ENCODE measurements at places on chromosomes 7 and 10. TPM values are rescaled to one million over a fixed set of nuclear protein-coding genes. Genes with fewer than 3 reads are reported as not detected.

The RAMP3 gene
- 57.2 TPM for total RNA-seq

The PAPOLB gene
- 0.13 TPM for total RNA-seq

The ACTL6B gene
- total RNA-seq = 2.2 TPM

The AS3MT gene
- total RNA-seq = 5.1 TPM

The TRPV5 gene
- total RNA-seq = 0.31 TPM

GRCh38 chr7:155745737-155746136 is 66.5 kb downstream of the SHH start:
- H3K27me3 ChIP-seq = no peaks in the 10 kb centered on the region
- no peak for ATAC-seq
- no peaks in the 10 kb centered on the region for H3K4me1 ChIP-seq

GRCh38 chr7:55983537-55983936 is 19.2 kb downstream of the NIPSNAP2 start:
- H3K27ac ChIP-seq = no peak overlapping the region
- no peaks in the 10 kb centered on the region for H3K4me1 ChIP-seq
- H3K27me3 ChIP-seq = no peaks in the 10 kb centered on the region
- ATAC-seq = no peak

DNA sequence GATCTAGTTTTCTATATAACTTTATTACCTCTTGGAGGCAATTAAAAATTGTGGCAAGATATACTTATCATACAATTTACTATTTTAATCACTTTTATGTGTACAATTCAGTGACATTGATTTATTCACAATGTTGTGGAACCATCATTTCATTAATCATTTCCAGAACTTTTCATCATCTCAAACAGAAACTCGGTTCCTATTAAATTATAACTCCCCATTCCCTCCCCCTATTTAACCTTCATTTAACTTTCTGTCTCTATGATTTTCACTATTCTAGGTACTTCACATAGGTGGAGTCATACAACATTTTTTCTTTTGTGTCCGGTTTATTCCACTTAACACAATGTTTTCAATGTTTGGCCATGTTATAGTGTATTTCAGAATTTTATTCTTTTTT is 252.8 kb downstream of the REEP3 start:
- no peak overlapping the region for H3K27ac ChIP-seq
- H3K4me1 ChIP-seq = no peaks in the 10 kb centered on the region
- H3K4me3 ChIP-seq = no peak overlapping the region
- ATAC-seq = no peak

- H3K27ac ChIP-seq = no peak overlapping the region
- H3K27me3 ChIP-seq = no peaks in the 10 kb centered on the region
- ATAC-seq = peak; percentile 32
- H3K4me3 ChIP-seq = no peak overlapping the region
These were observed 93.8 kb downstream of the PARD3 start for GRCh38 chr10:34721208-34721840.

- ATAC-seq = no peak
- H3K27ac ChIP-seq = no peak overlapping the region
- no peak overlapping the region for H3K4me3 ChIP-seq
- H3K27me3 ChIP-seq = peaks cover 21% of the 10 kb centered on the region
- no peaks in the 10 kb centered on the region for H3K4me1 ChIP-seq
- no peaks in the 10 kb centered on the region for H3K36me3 ChIP-seq
These were observed 100.3 kb downstream of the ELFN1 start for GRCh38 chr7:1770331-1770730.

DNA sequence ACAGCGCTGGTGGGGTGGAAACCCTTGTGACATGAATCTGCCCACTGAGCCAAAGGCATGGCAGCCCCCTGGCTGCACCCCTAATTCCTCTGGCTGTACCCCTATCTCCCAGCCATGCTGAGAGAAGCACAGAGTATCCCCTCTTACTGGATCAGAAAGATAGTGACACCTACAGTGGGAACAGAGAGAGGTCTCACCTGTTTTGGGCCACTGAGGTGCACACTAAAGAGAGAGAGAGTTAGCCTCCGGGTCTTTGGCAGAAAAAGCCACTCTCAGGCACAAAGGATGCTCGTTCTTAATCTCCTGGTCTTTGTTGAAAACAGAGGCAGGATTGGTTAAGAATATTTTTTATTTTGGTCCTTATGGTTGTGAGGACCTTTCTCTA is 11.3 kb downstream of the TSPAN14 start:
- H3K4me3 ChIP-seq = no peak overlapping the region
- peaks cover 99% of the 10 kb centered on the region for H3K4me1 ChIP-seq
- peak overlapping the region; percentile 68 for H3K27ac ChIP-seq
- ATAC-seq = no peak
- no peaks in the 10 kb centered on the region for H3K27me3 ChIP-seq

- H3K27me3 ChIP-seq = no peaks in the 10 kb centered on the region
- no peak within 1 kb of the TSS for H3K4me3 ChIP-seq
- no peak for ATAC-seq
These were observed at the start of gene FAM107B for GRCh38 chr10:14774797-14775196. FAM107B (minus strand) TSS chr10:14774897; CDS start chr10:14774663, 234 bp downstream.

DNA sequence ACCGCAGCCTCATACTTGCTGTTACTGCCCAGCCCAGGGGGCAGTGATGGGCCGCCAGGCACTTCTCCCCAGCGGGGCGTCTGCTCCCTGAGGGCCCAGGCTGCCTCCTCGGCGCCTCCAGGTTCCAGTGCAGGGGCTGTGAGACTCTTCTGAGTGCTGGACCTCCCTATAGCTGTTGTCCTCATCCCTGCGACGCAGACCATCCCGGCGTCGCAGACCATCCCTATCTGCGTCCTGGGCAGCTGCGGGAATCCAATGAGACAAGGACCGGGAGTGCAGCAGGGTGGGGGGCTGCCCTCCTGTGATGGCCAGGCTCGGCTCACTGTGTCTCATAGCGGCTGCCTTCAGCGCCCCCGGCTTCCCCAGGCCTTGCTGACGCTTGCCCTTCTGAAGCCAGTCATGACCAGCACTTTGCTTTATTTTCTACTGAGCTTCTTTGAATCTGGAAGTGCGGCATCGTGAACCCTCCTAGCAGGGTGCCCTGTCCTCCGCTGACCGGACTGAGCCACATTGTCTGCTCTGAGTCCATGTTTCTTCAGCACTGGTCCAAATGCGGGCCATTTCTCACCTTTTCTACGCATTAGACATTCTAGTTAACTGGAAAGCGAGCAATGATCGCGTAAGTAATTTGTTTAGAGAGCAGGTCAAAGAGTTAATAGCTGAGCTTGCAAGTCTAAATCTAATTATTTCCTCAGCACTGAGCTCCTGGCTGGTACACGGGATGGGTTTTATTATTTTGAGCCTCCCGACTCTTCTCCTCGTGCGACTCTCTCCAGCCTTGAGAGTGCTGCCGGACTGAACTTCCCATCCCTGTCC is 339.5 kb downstream of the WDR37 start:
- H3K27me3 ChIP-seq = peaks cover 21% of the 10 kb centered on the region
- H3K27ac ChIP-seq = no peak overlapping the region
- H3K36me3 ChIP-seq = no peaks in the 10 kb centered on the region
- H3K4me3 ChIP-seq = no peak overlapping the region

DNA sequence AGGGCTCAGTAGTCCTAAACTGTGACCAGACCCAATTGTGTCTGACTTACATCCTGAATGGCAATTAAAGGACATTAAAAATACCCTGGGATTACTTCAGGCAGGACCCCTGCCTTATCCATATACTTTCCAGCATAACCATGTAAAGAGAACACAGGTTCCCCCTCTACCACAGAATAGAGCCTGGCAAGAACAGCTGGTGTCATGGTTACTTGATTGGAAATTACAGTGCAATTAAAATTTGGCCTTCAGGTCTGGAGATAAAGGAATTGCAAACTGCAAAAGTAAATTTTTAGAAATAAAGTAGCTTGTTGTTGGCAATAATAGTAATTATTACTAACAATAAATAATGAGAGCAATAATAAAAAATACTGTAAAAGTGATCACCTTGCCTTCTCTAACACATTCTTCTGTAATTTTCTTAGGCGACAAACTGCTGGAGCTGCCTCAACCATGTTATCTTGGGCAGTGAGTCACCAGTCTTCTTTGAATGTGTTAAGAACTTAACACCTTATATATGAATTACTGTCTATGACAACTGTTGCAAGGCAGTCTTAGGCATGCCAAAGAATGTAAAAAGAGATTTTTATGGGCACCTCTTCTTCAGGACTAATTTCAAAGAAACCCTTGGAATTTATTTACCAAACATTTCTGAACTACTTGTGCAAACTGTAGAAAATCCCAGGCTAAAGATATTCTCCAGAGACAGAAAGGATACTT is 53.7 kb downstream of the HIBADH start:
- H3K36me3 ChIP-seq = no peaks in the 10 kb centered on the region
- H3K4me1 ChIP-seq = no peaks in the 10 kb centered on the region
- no peaks in the 10 kb centered on the region for H3K27me3 ChIP-seq
- H3K4me3 ChIP-seq = no peak overlapping the region

DNA sequence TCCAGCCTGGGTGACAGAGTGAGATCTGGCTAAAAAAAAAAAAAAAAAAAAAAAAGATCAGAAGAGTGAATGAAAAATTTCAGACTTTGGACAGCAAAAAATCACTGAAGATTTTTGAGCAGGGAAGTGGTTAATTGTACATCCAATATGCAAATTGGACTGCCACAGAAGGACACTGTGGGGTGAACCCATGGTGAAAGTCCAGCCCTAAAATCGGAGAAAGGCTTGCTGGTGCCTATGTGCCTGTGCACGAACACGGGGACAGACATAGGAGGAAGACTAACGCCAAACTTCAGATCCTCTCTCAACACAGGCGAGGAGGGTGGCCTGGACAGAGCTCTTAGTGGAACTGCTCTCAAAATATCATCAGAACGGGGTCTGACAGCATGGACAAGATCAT is 65.5 kb downstream of the FAM171A1 start:
- no peaks in the 10 kb centered on the region for H3K4me1 ChIP-seq
- no peak overlapping the region for H3K4me3 ChIP-seq
- no peak for ATAC-seq
- H3K27me3 ChIP-seq = no peaks in the 10 kb centered on the region
- no peaks in the 10 kb centered on the region for H3K36me3 ChIP-seq

- ATAC-seq = no peak
- no peaks in the 10 kb centered on the region for H3K4me1 ChIP-seq
- no peak overlapping the region for H3K27ac ChIP-seq
- H3K4me3 ChIP-seq = no peak overlapping the region
- H3K36me3 ChIP-seq = no peaks in the 10 kb centered on the region
These were observed 77.6 kb upstream of the FOXK1 start for GRCh38 chr7:4604456-4604940.

DNA sequence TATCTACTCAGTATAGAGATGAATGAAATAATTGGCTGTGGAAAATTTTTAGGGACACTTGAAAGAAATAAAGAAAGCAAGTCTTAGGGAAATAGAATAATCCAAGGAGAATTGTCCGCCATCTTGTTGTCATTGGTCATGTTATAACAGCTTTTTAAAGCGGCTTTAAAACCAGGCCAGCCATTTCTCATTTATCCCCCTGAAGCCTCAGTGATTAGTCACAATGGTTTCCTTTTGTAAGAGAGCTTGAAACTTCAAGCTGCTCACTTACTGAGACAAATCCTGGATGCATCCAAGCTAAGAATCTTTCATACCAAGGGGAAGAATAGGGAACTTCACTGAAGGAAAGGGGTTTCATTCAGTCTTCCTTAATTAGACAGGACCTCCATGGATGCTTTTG is 67.9 kb downstream of the SGCE start:
- no peak overlapping the region for H3K4me3 ChIP-seq
- no peaks in the 10 kb centered on the region for H3K27me3 ChIP-seq
- no peak for ATAC-seq
- H3K4me1 ChIP-seq = no peaks in the 10 kb centered on the region

DNA sequence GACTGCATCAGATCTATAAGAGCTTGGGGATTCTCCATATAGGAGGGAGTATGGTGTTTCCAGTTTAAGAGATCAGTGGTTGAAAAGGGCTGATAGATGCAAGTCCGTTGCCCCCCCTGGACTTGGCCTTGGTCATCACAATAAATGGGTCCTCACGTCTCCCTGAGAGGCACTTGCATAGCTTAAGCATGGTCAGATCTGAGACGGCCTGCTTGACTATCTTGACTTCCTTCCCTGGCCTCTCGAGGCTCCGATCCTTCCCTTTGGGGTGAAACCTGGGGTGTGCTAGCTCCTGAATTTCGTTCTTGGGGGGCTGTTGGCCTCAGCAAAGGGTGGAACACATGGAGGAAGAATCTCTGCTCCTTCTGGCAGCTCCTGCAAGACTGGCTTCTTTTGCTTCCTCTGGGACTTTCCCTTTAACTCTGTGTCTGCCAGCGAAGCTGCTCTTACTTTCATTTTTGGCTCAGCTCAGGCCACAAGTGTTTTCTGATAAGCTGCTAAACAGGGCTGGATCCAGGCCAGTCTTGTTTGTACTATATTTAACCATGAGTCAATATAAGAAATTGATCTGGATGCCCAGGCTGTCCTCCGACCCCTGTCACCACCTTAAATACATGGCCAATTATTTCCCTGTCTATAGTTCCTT is 11.2 kb upstream of the ZNF485 start:
- no peak for ATAC-seq
- H3K4me3 ChIP-seq = no peak overlapping the region
- H3K27me3 ChIP-seq = no peaks in the 10 kb centered on the region
- H3K27ac ChIP-seq = no peak overlapping the region

DNA sequence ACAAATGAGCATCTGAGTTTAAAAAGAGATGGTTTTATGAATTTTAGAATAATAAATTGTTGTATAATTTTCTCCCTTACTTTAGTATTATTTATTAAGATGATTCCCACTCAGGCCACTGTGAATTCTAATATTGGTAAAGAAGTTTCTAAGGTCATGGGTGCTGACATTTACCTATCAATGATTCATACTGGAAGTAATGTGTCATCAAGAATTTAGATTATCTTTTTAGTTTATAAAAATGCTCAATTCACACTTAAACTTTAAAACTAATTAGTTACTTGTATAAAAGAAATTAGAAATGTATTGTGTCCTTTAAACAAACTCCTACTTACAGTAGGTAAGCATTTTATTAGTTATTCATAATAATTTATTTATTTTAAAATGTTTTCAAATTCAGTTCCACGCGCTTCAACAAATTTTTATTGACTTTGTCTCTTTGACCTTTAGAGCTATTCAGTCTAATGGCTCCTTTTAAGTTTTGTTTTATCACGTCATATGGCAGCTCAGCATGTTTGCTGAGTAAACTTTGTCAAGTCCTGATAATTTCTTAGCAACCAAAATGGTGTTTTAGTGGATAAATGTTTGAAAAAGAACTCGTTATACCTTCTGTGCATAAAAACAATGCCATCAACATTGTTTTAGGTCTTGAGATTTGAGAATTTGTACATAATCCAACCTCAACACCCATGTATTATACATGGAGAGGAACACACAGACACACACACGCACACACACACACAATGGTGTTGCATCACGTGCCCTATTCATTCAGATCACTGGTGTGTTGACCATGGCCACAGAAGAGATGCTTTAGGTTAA is 15.1 kb upstream of the MRC1 start:
- no peak overlapping the region for H3K27ac ChIP-seq
- no peaks in the 10 kb centered on the region for H3K27me3 ChIP-seq
- H3K36me3 ChIP-seq = no peaks in the 10 kb centered on the region
- no peaks in the 10 kb centered on the region for H3K4me1 ChIP-seq
- no peak for ATAC-seq

DNA sequence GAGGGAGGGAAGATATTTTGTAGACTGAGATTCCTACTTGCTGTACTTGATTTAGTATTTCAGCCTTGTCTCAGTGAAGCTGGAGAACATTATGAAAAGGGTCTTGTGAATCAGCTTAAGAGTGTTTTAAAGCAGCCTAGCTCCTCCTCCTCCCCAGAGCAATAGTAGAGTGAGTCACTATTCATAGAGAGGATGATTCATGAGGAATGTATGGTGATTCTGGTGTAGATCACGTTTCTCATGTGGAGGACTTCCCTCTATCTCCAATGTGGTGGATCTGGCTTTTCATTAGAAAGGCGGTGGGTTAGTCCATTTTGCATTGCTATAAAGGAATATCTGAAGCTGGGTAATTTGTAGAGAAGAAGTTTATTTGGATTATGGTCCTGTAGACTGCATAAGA is 340.1 kb upstream of the CHRM2 start:
- no peaks in the 10 kb centered on the region for H3K4me1 ChIP-seq
- H3K27me3 ChIP-seq = no peaks in the 10 kb centered on the region
- H3K27ac ChIP-seq = no peak overlapping the region
- no peak for ATAC-seq

Data from gastroesophageal sphincter (tissue), 4 donors.